ENCODE measurements at places on chromosomes 2 and 18.

- DNase-seq: no peak
Observed at GRCh38 chr2:113822087-113822815, 65.8 kb upstream of the SLC35F5 start.

DNA sequence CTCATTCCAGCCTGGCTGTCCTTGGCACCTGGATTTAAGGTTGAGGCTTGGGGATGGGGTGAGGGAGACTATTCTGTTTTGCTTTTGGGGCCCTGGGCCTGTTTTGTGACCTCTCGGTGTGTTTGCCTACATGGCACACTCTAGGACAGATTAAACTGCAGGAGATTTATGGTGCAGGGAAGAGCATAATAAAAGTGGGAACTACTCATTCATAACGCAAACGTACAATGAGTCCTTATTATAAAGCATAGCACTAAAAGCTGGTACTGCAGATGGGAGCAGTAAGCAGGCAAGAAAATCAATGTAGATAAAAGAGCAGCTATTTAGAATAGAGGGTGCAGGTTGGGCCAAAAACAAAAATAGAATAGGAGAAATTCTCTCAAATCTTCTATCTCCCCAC, 238.4 kb downstream of the ACTR3 start:
- no peak for DNase-seq

- no peak for DNase-seq
Observed at GRCh38 chr18:23857756-23858155, 156.8 kb upstream of the TTC39C start.

GRCh38 chr18:74155276-74155675, 7.0 kb downstream of the TIMM21 start:
- no peak for DNase-seq

DNA sequence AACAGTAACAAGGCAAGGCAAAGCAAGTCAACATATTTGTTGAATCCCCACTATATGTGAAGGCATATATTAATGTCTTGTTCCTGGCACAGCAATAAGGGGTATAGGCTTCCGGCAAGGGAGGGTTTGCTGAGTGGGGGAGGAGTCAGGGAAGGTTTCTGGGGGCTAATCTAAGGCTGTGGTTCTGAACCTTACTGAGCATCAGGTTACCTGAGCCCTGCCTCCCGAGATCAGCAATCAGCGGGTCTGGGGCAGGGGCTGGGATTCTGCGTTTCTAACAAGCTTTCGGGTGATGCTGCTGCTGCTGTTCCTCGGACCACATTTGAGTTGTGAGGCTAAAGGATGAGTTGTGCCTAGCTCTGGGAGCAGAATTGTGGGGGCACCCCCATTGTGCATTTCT, 401.7 kb upstream of the SPRED2 start:
- DNase-seq: no peak

DNA sequence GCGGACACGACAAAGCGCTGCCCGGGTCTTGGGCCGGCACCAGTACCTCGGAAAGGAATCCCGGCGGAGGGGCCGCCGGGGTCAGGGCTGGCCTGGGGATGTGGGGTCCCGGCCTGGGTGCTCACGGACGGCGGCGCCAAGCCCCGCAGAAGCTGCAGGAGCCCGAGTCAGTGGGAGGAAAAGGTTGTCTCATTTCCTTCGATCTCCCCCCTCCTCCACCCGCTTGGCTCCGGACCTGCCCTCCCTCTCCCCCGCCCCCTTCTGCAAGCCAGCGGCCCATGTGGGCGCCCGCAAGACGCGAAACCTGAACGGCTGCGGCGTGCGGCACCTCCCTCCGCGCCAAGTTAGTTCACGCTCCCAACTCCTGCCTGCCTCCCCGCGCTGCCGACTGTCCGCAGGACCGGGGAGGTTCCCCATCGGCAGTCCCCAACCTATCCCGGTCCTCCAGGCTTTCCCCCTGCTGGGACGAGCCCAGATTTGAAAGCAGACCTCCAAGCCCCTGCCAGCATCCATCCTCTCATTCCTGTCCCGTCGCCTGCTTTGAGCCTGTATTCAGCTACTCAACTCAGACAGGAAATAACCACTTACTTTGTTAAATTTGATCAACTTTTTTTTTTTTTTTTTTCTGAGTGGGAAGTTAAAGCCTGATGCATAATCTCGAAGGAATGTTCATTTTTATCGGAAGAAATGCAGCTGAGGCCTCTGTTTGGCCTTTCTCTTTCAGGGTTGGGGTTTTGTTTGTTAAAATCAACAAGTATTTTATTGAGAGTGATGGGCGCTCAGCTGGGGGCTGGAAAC, at the start of gene EVA1A:
Gene EVA1A, minus strand, starts transcription at position 172 of the 798 bp plus-strand sequence. CDS start 42,799 bp downstream, outside the sequence.
- no peak for DNase-seq

DNA sequence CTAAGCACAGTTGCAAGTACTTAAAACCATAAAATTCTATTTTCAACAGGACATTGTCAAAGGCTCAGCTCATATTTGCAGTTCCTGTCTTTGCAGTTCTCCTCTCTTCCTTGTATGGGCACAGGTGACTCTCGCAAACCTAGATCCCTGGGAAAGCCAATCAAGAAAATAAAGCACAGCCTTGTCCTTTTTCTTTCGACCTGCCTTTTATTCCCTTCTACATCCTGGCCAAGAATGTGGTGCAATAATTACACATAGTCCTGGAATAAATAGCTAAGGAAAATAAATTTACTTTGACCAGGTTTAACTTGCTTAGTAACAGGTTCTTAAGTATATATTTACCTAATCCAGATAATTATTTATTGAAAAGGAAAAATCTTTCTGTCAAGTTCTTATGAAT, 20.2 kb downstream of the ATG16L1 start:
- no peak for DNase-seq

DNA sequence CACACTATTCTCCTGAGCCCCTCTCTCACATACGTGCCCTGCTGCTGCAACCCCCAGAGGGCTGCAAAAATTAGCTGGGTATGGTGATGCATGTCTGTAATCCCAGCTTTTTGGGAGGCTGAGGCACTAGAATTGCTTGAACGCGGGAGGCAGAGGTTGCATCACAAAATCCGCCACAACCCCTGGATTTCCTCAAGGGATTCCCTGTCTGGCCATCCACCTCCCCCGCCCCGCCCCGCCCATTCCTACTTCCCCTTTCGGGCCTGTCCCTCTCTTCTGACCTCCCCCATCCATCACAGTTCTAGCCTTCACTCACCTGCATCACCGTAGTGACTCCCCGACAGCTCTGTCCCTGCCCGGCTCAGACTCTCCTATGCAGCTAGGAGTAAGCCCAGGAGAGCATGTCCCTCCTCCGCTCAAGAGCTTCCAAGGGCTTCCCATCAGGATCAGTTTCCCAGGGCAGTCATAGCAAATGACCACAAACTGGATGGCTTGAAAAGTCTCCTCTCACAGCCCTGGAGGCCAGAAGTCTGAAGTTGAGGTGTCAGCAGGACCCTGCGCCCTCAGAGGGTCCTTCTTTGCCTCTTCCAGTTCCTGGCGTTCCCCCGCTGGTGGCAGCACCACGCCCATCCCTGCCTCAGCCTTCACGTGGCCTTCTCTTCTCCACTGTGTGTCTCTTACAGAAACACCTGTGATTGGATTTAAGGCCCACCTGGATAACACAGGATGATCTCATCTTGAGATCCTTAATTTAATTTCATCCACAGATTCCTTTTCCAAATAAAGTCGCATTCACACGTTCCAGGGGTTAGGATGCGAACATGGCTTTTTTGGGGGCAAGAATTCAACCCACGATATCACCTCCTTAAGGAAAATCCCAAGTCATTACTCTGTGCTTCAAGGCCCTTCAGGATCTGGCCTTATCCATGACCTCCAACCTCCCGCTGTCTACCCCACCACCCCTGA, 58.5 kb downstream of the HS1BP3 start:
- DNase-seq: no peak

DNA sequence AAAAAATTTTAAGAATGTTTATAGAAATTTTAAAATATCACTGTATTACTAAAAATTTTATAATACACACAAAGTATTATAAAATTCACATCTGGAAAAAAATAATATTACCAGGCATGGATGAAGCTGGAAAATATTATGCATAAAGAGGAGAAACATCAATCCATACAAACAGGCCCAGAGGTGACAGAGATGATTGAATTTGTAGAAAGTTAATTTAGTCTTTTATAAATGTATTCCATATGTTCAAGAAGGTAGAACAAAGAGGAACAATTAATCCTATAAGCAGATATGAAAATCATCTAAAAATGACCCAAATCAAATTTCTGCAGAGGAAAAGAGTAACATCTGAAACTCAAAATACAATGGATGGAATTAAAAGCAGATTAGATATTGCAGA, 605.2 kb upstream of the CELF4 start:
- no peak for DNase-seq

DNA sequence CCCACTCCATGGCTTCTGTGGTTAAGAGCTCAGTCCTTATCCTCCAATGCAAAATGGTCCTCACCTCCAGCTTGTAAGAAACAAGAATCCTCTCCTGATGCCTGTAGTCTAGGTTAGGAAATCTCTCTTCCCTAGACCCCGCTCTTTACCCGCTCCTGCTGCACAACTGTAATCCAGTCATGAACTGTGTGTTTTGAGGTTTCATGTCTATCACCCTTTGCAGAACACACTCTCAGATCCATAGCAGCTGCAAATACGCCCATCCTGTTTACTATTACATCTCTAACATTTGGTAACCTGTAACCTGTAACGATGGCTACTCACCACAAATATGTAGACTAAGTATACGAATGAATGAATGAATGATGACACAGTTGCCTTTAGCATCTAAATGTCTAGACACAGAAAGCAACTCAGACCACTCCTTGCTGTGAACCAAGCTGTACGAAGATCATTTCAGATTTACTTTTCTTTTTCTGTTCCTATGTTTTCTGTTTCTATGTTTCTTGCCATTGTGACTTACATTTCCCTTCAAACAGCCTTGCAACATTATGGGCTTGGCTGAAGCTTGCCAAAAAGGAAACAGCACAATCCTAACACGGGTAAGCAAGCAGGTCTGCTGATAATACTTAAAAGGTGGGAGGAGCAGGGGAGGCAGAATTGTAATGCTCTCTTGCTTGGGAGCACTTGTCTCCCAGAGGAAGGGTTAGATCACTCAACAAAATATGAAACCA, 53.7 kb downstream of the EPHA4 start:
- DNase-seq: no peak

DNA sequence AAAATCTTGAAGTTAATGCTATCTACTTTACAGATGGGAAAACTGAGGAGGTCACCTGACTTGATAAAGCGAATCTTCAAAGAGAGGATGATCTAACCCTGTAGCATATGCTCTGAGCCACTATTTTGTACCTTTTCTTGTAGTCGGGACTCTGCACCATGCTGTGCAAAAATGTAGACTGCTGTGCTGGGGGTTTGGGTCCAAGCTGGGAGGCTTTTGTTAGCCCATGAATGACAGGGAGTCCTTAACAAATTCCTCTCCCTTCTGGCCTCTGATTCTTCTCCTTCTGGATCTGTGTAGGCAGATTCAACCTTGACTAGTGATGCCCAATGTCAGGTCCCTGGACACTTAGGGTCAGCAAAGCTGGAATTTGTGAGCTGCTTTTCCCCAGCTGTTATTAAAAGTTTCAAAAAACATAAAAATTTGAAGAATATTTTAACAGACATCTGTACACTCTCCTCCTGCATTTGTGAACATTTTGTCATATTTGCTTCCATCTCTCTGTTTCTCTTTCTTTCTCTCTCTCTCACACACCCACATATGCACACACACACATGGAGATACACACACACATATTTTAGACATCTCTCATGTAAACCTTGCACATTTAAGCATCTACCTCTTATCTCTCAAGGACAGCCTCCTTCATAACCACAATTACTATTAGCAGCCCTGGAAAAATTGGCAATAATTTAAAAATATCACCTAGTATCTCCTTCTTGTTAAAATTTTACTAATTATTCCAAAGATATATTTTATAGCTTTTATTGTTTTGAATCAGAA, 335.0 kb upstream of the TRIB2 start:
- no peak for DNase-seq

DNA sequence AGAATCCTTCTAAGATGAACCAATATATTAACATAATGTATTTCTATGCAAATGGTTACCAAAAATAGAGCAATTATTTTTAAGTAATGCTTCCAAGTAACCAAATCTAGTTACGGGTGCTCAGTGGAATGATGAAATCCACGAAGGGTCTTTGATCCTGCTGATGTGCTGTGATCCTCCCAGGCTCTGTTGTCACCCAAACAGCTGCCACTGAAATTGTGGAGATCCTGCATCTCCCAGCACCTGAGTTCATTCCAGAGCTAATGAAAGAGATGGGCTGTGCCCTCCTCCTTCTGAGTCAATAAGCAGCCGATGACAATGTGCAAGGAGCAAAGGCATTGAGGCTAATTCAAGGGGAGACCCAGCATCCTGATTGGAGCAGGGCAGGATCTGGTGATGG, 362.4 kb upstream of the SOX11 start:
- no peak for DNase-seq

DNA sequence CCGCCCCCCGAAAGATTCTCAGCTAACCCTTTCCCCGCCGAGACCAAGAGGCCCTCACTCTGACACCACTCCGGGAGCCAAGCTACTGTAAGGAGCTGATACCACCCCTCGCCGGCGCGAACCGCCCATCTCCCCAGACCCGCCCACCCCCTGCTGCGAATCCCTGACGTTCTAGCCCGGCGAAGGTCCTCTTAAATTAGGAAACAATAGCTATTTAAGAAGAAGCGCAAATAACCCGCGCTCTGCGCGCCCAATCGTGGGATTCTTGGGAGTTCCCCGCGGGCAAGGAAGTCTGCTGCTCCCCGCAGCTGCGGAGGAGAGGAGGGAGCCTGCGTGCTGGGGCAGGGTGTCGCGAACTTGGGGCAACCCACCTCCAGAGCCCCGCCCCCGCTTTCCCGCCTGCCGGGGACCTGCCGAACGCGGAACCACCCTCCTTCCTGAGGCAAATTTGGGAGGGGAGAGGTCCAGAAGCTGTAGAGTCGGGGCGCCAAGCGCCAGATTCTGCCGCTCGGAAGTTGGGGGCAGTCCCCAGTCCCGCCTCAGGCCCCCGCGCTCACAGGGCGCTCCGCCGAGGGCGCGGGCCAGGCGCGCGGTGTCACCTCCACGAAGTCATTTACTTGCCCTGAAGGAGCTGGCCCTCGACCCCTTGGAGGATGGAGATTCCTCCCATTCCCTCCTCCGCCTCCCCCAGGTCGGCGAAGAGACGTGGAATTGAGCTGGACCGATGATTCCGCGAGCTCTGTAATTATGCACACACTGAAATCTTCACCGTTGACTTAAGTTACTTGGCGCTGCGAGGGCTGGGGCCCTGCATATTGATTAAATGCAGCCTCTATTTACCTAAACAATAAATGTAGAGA, 8.4 kb upstream of the SP9 start:
- no peak for DNase-seq

- no peak for DNase-seq
Observed at GRCh38 chr2:59684116-59684770, 869.2 kb downstream of the BCL11A start.

- no peak for DNase-seq
Observed at GRCh38 chr2:66968946-66969345, 428.2 kb upstream of the ETAA1 start.

GRCh38 chr2:176677746-176678265, 408.6 kb downstream of the MTX2 start:
- no peak for DNase-seq

GRCh38 chr2:231642631-231643494, 50.2 kb downstream of the TEX44 start:
- no peak for DNase-seq

DNA sequence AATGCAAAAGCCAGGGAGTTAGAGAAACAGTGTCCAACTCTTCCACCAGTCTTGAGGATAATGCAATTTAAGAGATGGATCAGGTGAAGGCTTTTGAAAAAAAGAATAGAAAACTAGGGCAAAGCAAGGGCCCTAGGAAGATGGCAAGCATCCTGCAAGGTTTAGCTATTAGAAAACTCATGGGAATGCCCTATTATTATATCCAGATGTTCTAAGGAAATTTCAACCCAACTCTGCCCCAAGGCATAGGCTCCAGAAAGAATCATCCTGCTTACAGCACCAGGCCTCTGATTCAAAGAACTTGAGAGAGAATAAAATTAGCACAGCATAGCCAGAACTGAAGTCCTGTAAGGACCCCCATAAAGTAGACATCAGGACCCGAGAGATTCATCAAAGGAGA, 68.1 kb downstream of the EN1 start:
- DNase-seq: no peak
